ENCODE measurements at places on chromosomes 5 and 9.
A peak's percentile ranks its signal among the peaks of the same experiment; 100 is the strongest.

- no peak for DNase-seq
Observed at GRCh38 chr9:78133751-78134150, 102.1 kb upstream of the CEP78 start.

- DNase-seq, result no peak
Observed at GRCh38 chr9:100294806-100295205, 57.9 kb downstream of the TEX10 start.

DNA sequence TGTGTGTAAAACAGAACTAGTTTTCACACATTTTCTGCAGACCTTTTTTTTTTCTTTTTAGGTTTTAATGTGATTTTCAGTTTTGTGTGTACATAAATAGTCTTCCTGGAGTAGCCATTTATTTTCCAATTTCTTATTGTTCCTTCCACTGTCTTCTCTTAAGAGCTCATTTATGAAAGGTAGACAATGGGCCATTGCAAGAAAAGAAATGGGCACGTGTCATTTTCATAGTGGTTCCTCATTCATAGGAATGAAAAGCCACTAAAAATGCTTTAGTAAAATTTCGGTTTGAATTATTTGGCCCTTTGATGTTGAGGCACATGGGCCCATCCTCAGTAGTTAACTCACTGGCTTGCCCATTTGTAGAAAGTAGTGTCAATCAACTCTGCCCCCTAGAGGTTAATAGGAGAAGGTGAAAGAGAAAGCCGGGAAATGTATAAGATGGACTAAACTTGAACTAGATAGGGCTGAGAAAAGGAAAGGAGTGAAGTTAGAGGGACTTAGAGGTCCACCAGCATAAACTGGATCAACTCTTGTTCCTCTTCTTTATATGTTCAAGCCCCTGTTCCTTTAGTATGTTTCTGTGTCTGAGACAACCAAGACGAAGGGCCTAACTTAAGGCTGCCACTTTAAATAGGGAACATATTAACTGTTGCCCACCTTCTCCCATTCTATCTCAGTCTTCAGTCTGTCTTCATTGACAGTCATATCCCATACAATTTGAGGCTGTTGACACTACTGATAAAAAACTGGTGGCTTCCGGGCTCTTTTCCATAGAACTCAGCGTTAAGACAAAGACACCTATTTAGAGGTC, 72.6 kb downstream of the SMARCA2 start:
- peak; percentile 7 for DNase-seq

DNA sequence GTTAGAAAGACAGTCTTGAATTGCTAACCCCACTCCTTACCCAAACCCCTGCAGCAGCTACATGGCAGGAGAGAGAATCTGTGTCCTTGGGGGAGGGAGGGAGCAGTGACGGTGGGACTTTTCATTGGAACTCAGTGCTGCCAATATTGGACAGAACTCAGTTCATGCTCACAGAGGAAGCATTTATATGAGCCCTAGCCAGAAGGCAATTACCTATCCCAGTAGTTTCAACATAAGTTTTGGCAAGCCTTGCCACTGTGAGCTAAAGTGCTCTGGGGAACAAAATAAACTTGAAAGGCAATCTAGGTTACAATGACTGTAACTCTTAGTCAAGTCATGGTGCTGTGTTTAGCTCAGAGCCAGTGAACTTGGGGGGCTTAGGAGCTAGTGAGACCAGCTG, 1013.4 kb upstream of the COX7C start:
- no peak for DNase-seq

DNA sequence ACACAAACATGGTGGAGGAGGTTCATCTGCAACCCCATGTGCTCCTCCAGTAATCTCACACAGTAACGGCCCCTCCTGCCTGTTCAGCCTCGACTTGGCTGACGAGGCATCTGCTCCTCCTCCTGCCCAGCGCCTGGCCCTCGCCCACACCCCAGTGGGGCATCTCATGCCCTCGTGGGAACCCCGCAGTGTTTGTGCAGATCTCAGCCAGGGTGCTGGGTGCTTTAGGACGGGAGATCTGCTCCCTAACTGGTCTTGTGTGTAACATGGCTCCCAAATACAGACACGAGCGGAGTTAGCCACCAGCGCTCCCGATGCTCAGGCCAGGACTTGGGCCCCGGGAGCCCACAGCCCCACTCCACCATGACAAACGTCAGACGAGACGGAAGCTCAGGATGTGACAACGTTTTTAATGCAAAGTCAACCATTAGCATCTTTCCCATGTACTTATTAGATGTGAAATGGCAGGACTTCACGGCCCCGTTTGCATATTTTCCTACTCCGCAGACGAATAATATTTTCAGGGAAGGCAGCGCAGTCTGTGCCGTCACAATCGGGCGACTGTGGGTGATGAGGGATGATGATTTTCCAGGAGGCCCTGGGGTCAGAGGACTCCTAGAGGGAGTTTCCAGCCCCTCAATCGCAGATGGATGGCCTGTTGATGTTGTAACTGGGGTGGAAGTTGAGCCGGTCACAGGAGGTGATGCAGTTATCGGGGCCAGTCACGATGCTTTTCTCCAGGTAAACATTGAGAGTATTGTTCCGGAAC, 5.5 kb upstream of the MRPS2 start:
- no peak for DNase-seq

- DNase-seq, result no peak
Observed at GRCh38 chr5:121152411-121152810, 688.3 kb downstream of the PRR16 start.
